Suprapubic skin (tissue), 4 donors: ENCODE measurements at places on chromosomes 1 and 21.
A peak's percentile ranks its signal among the peaks of the same experiment; 100 is the strongest.

DNA sequence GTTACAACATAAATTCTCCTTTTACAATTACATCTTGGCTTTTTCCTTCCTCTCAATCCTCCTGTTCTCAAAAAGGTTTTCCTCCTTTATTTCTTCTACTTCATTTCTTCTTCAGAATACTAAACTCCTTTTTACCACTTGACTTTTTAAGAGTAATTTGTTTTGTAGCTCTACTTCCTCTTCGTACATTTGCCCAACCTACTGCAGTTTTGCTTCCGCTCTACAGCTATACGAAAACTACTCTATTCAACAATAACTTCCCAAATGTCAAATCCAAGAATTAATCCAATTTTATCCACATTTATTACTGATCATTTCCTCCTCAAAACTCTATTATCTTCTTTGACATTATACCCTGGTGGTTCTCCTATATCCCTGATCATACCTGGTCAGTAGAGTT lies 3.4 kb downstream of the GDAP2 start:
- no peak for DNase-seq

DNA sequence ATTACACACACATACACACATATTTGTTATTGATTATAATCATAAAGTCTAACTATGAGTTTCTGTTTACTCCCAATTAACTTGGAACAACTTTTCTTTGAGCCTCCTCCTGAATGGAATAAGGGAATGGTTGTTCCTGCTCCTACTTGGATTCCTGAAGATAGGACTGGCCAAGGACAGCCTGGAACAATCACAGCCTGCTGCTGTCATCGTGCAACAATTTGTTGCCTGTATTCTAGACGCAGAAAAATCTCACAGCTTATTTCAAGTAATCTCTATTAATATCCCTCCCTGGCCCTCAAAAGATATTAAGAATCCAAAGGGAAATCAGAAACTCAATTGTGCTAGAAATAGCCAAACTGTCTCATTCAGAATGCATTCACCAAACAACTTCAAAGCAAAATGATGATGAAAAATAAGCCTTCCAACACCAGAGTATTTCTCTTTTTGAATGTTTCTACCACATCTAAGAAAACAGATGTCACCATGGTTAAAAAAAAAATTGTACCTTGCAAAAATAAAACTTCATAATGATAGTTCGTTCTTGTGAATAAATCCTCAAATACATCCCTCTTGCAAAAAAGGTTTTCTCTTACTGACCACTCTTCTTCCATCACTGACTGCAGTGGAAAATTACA lies 30.9 kb downstream of the RCAN1 start:
- DNase-seq: no peak

- no peak for DNase-seq
Observed at GRCh38 chr1:154972517-154973343, 1.8 kb upstream of the CKS1B start.

DNA sequence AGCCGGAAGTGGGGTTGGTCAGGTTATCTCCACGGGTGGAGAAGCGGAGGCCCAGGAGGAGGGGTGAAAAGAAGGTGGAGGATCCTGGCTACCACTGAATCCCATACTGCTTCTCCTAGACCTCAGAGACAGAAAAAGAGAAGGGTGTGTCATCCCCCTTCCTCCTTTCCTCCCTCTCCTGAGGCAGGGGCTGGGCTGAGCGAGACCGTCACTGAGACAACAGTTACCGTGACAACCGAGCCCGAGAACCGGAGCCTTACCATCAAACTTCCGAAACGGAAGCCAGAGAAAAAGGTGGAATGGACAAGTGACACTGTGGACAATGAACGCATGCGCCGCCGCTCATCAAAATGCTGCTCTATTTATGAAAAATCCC lies 42.1 kb upstream of the NBPF3 start:
- no peak for DNase-seq

- DNase-seq: no peak
Observed at GRCh38 chr1:157170677-157171515, 32.7 kb upstream of the ETV3 start.

- no peak for DNase-seq
Observed at GRCh38 chr1:200260597-200261335, 149.1 kb downstream of the ZNF281 start.

DNA sequence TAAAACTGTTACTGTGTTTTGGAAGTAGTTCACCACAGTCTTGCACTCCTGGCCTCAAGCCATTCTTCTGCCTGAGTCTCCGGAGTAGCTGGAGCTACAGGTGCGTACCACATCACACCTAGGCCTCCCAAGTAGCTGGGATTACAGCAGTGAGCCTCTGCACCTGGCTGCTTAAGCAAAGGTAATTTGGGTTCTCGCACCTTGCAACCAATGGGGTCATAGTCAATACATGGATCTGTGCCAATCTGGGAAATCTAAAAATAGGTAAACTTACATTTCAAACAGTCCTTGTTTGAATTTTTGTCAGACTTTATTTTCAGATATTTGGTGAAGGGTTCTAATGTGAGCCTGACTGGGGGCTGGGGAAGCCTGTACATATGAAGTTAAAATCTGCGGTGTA lies 466.5 kb downstream of the PCP4 start:
- no peak for DNase-seq

GRCh38 chr1:35451125-35451528 lies 106.1 kb downstream of the KIAA0319L start:
- DNase-seq: peak; percentile 88

DNA sequence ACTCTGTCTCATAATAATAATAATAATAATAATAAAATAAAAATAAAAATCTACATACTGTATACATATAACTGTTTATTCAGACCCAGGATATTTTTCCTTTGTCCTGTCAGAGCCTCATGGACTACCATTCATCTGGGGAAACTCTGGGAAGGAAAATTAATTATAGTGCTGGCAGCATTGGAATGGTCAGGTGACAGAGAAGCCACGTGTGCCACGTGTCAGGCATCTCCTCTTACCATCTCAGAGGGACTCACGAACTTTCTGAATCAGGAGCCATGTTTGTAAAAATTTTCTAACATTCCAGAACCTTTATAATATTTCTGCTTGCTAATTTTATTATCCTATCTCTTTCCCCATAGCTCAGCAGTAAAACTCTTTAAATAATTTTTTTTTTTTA lies 97.8 kb upstream of the HNRNPU start:
- no peak for DNase-seq

GRCh38 chr1:161209790-161210409 lies 5.2 kb upstream of the FCER1G start:
- no peak for DNase-seq

DNA sequence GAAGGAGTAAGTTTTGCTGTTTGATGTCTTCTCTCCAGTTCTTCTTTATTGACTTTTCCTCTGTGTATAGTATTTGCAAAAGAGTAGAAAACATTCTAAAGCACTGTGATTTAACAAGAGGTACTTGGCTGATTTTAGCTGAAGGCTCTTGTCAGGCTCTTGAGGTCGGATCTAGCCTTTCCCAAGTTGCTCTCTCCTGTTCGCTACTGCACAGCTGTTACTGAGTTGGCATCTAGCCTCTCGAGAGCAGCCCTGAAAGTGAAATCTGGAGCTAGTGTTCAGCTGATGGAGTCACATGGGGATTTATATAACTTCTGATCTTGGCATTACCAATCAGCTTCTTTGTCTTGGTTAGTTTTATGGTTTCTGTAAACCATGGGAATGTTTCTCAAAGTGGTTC lies 193.1 kb downstream of the RYR2 start:
- DNase-seq: no peak

- no peak for DNase-seq
Observed at GRCh38 chr1:170340308-170340707, 191.7 kb upstream of the GORAB start.

GRCh38 chr1:5836776-5837440 lies 155.3 kb downstream of the NPHP4 start:
- no peak for DNase-seq

- no peak for DNase-seq
Observed at GRCh38 chr21:29434081-29434480, 135.4 kb downstream of the BACH1 start.

DNA sequence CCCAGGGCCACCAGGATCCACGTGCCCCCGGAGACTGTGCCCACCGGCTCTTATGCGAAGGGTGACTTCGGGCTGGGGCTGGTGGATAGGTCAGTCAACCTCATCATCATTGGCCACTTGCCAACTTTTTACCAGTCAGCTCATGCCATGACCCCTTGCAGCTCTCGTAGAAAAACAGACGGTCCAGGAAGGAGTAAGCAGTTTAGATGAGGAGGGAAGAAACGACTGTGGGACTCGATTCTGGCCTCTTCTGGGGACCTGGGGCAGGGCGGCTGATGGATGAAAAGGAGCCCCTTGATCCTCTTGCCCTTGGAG lies 41.0 kb downstream of the UBASH3A start:
- DNase-seq: no peak

DNA sequence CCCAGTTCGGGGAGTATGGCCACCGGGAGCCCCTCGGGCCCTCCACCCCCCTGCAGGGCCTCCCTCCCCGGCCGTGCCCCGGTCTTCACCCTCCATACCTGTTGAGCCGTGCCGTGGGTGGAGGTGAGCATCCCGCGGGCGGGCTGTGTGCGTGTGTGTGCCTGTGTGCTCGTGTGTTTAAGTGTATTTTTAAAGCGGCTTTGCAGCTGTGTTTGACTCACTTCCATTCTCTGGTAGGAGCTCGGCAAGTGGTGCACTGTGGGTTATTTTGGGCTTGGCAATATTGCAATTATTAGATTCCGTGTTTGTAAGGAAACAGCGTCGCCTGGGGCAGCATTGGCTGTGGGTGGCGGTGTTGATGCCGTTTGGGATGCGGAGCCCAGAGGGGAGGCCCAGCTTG lies 20.3 kb upstream of the PLCH2 start:
- no peak for DNase-seq

GRCh38 chr21:17433730-17434129 lies 79.1 kb upstream of the CXADR start:
- DNase-seq: no peak

DNA sequence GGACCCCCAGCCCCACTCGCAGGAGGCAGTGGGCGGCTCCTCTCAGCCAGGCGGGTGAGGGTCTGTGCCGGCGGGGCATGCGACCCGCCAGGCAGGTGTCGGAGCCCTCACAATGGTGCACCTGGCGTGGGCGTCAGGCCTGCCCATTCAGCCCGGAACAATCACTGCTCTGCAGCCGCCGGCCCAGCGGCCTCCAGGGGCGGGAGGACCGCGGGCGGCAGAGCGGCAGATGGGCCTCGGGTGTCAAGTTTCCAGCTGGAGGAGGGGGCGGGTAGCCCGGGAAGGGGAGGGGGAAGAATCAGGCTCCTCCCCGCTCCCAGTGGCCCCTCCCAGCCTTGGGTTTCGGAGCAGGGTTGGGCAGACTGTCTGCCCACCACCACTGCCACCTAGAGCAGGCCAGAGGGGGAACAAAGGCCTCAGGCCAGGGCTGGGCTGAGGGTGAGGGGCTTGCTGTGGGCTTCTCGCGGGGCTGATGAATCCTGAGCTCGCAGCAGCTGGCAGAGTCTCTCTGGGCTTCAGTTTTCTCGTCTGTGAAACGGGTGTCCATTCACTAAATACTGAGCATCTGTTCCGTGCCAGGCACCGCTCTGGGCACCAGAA lies 39.5 kb upstream of the CASZ1 start:
- DNase-seq: no peak
